Stomach (tissue), 19 donors: ENCODE measurements at places on chromosomes 7 and 10. TPM values are rescaled to one million over a fixed set of nuclear protein-coding genes. Genes with fewer than 3 reads are reported as not detected.

- DNase-seq: no peak
These were observed 569.1 kb downstream of the INHBA start for GRCh38 chr7:41133690-41134299.

Gene STOX1
- 1.2 TPM for total RNA-seq

Gene SPDYE16
- not detected for total RNA-seq

- no peak for DNase-seq
These were observed 461 bp upstream of the WIPF3 start for GRCh38 chr7:29805886-29806207.

Gene HMX3
- not detected for total RNA-seq

DNA sequence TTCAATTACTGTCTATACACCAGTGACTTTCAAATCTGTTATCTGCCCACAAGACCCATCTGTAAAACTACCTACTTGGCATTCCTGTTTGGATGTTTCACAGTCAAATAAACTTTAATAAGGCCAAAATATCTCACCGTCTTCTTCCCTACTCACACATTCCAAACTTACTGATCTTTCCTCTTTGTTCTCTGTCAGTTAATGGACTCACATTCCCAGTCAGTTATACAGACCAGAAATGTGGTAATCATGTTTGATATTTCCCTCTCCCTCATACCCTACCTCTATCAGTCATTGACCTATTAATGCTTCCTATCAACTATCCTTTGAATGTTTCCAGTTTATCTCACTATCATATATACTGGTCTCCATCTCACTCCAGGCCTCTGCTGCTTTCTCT lies 28.5 kb upstream of the HDAC9 start:
- no peak for DNase-seq

DNA sequence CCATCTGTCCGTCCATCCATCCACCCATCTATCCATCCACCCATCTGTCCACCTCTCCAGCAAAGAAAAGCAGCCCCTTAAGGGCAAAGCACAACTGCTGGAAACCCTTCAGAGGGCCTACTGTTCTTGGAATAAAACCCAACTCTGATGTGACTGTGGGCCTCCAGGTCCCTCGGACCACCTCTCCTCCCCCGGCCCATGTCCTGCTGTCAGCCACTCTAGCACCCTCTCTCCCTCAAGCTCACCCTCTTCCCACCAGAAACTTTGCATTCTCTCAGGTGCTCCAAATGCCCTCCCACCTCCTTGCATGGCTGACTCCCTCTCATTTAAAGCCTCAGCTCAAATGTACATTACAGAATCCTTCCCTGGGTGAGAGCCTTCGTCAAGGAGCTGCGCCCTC lies 110.3 kb downstream of the ARHGAP22 start:
- peak; percentile 1 for DNase-seq
